ENCODE measurements at places on chromosomes 13 and 19. TPM values are rescaled to one million over a fixed set of nuclear protein-coding genes. Genes with fewer than 3 reads are reported as not detected.

The ZNF730 gene
- total RNA-seq: 0.29 TPM

The ATP4B gene
- total RNA-seq: not detected

The MEIOSIN gene
- total RNA-seq: 0.35 TPM

The MAP1S gene
- total RNA-seq: 46.5 TPM

The MEDAG gene
- total RNA-seq: not detected

The CCL25 gene
- total RNA-seq: not detected

The TJP3 gene
- 2.7 TPM for total RNA-seq

The IZUMO2 gene
- total RNA-seq: not detected

The HNRNPM gene
- 55.7 TPM for total RNA-seq

The MCF2L gene
- 3.4 TPM for total RNA-seq

The ZNF132 gene
- 7.8 TPM for total RNA-seq

The SGCG gene
- not detected for total RNA-seq

The LACC1 gene
- total RNA-seq: 5.0 TPM

The MYPOP gene
- 2.4 TPM for total RNA-seq

The ZNF345 gene
- 0.17 TPM for total RNA-seq

The SKA3 gene
- 11.5 TPM for total RNA-seq

The CYP4F2 gene
- not detected for total RNA-seq

The RUBCNL gene
- not detected for total RNA-seq

The KRTDAP gene
- total RNA-seq: not detected

The SIGLECL1 gene
- 52.0 TPM for total RNA-seq

The URAD gene
- not detected for total RNA-seq

The ITGBL1 gene
- not detected for total RNA-seq

The SLC25A41 gene
- not detected for total RNA-seq

The NLRP5 gene
- total RNA-seq: not detected

The CD37 gene
- not detected for total RNA-seq

The GNA15 gene
- total RNA-seq: not detected

The PTBP1 gene
- total RNA-seq: 182 TPM

The SLC46A3 gene
- total RNA-seq: 2.3 TPM

The KIR2DL1 gene
- total RNA-seq: not detected

The SYCN gene
- total RNA-seq: not detected

The CEACAM4 gene
- total RNA-seq: not detected

The ETV2 gene
- total RNA-seq: 0.64 TPM

The FAM83E gene
- not detected for total RNA-seq

The ZNF667 gene
- not detected for total RNA-seq

The CLDN10 gene
- total RNA-seq: not detected

The PPP1R12C gene
- 63.4 TPM for total RNA-seq

The FLT3 gene
- 0.06 TPM for total RNA-seq

The CRLF1 gene
- 51.0 TPM for total RNA-seq

All from Caki2 (cell line).